Endodermal cell (in vitro differentiated cells): ENCODE measurements at places on chromosomes 12 and 14. TPM values are rescaled to one million over a fixed set of nuclear protein-coding genes. Genes with fewer than 3 reads are reported as not detected.

Gene MMP19
- total RNA-seq, result 2.1 TPM in 2 replicates

GRCh38 chr12:87201598-87201997 is 827.6 kb downstream of the C12orf50 start:
- H3K36me3 ChIP-seq, result no peaks in the 10 kb centered on the region
- DNase-seq, result no peak
- no peak overlapping the region for H3K27ac ChIP-seq

DNA sequence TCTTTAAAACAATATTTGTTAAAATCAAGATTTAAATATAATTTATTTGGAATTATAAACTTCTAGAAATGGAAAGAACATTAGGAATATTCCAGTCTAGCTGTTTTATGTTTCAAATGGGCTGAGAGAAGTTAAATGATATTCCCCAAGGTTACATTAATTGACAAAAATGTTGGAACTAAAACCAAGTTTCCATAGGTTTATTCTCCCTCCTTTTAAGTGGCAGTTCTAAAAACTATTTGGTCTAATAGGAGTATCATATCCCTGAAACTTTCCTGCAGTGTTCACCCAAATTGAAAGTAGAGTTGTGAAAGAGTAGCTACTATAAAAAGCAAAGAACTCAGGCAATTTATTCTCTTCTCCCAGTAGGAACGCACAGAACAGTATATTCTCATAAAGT is 1185.5 kb downstream of the LRFN5 start:
- H3K4me1 ChIP-seq, result no peaks in the 10 kb centered on the region
- H3K4me3 ChIP-seq, result no peak overlapping the region
- no peaks in the 10 kb centered on the region for H3K36me3 ChIP-seq
- H3K27me3 ChIP-seq, result no peaks in the 10 kb centered on the region

- H3K36me3 ChIP-seq, result peaks cover 12% of the 10 kb centered on the region
- no peaks in the 10 kb centered on the region for H3K27me3 ChIP-seq
- H3K27ac ChIP-seq, result peak overlapping the region; percentile 93
- peak; percentile 89 for DNase-seq
- H3K4me3 ChIP-seq, result peak overlapping the region; percentile 100
- peaks cover 5% of the 10 kb centered on the region for H3K4me1 ChIP-seq
Observed at GRCh38 chr12:56221232-56221756, 428 bp downstream of the RNF41 start.

GRCh38 chr14:31194095-31194494 is 13.5 kb downstream of the HECTD1 start:
- no peak for DNase-seq
- H3K4me1 ChIP-seq, result no peaks in the 10 kb centered on the region
- no peak overlapping the region for H3K4me3 ChIP-seq
- no peak overlapping the region for H3K27ac ChIP-seq

DNA sequence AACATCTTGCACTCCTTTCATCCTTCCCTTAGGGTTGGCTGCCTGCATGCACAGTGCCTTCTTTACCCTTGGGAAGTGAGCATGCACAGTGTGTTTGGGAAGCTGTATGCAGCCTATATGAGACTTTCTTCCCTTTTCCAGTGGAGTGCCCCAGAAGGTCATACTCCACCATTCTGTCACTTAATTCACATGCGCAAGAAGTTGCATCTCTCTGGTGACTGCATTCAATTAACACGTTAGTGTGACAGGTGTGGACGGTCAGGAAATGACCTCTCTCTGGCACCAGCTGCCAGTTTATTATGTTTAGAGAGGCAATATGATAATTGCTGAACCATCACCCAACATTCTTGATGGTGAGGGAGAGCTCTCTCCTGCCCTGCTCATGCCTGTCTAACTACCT is 770.0 kb downstream of the FLRT2 start:
- H3K4me3 ChIP-seq, result no peak overlapping the region
- no peaks in the 10 kb centered on the region for H3K4me1 ChIP-seq
- no peaks in the 10 kb centered on the region for H3K27me3 ChIP-seq
- no peak for DNase-seq
- H3K36me3 ChIP-seq, result no peaks in the 10 kb centered on the region
- H3K27ac ChIP-seq, result no peak overlapping the region

GRCh38 chr12:752695-753610 is 574 bp downstream of the WNK1 start:
- peak; percentile 87 for DNase-seq
- H3K4me1 ChIP-seq, result peaks cover 11% of the 10 kb centered on the region
- peaks cover 6% of the 10 kb centered on the region for H3K36me3 ChIP-seq
- peak overlapping the region; percentile 99 for H3K4me3 ChIP-seq
- peak overlapping the region; percentile 84 for H3K27ac ChIP-seq

DNA sequence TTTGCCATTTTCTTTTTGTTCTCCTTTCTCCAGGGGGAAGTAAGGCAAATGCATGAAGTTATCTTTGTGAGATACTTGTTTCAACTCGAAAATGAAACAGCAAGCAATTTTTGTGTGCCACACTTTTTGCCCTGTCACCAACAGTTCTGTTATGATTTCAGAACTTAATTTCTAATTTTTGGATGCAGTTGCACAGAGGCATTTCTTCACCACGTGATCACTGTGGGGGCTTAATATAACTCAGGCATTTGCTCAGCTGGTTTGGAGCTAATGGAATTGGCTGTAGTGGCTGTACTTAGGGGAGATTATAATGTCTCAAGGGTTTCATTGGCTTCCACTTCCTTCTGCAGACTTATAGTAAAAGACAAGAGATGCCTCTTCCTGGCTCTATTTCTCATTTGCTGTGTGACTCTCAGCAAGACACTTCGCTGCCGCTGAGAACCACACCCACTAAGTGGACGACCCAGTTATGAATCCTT is 452.4 kb downstream of the RAD51B start:
- DNase-seq, result no peak
- H3K36me3 ChIP-seq, result no peaks in the 10 kb centered on the region
- no peak overlapping the region for H3K4me3 ChIP-seq
- no peaks in the 10 kb centered on the region for H3K27me3 ChIP-seq

Gene SDS
- total RNA-seq, result not detected in 2 replicates

GRCh38 chr12:120710805-120711296 is 593 bp downstream of the UNC119B start:
- peak overlapping the region; percentile 42 for H3K27ac ChIP-seq
- DNase-seq, result peak; percentile 78
- peaks cover 9% of the 10 kb centered on the region for H3K4me1 ChIP-seq
- H3K4me3 ChIP-seq, result peak overlapping the region; percentile 89
- H3K36me3 ChIP-seq, result peaks cover 20% of the 10 kb centered on the region
- H3K27me3 ChIP-seq, result no peaks in the 10 kb centered on the region

GRCh38 chr14:55546212-55546874 is 33.7 kb upstream of the KTN1 start:
- H3K27ac ChIP-seq, result no peak overlapping the region
- no peak for DNase-seq
- no peaks in the 10 kb centered on the region for H3K27me3 ChIP-seq
- no peaks in the 10 kb centered on the region for H3K36me3 ChIP-seq
- H3K4me3 ChIP-seq, result no peak overlapping the region

Gene IRAK4
- 4.8 and 5.9 TPM in 2 replicates for total RNA-seq

DNA sequence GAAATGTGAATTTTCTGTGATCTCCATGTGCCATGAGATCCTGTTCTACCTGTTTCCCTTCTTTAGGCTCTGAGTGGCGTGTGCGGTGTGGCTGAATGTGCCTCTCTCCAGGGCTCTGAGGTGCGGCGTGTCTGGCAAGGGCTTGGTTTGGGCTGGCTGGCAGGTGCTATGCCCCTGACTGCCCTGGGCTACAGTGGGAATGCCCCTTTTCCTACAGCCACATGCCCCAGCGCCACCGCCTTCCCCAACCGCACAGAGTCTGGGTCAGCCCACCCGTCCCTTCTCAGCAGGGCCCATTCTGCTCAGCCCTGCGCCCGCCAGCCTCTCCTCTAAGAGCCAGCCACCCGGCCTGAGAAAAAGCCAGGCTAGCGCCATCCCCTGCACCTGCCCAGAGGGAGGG is 24.7 kb downstream of the BTBD6 start:
- DNase-seq, result no peak
- H3K27ac ChIP-seq, result no peak overlapping the region
- H3K4me1 ChIP-seq, result no peaks in the 10 kb centered on the region
- H3K36me3 ChIP-seq, result no peaks in the 10 kb centered on the region

Gene BHLHE41
- 0.11 to 38.4 TPM (median 0.46 TPM) in 3 replicates for total RNA-seq

DNA sequence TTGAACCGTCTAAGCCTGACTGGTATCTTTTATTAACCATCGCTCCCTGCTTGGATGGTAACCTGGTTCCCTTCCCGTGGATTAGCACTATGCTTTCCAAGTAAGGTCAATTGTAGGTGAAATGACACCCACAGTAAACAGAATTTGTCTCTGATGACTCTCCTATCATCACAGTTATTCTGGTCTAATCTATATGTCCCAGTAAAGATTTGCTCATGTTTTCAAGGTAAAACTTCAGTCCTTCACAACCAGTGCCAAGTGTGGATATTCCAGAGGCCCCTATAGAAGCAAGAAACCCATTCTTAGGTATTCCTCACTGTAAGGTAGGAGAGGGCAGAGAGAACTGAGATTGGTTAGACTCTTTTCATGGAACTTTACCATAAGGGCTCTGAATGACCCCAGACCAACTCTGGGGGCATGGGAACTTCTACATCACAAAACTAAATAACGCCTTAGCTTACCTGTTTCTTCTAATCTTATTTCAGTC is 9.9 kb upstream of the HAUS4 start:
- no peaks in the 10 kb centered on the region for H3K27me3 ChIP-seq
- H3K27ac ChIP-seq, result no peak overlapping the region
- H3K36me3 ChIP-seq, result peaks cover 14% of the 10 kb centered on the region
- no peak for DNase-seq

- H3K36me3 ChIP-seq, result no peaks in the 10 kb centered on the region
- no peak for DNase-seq
- no peaks in the 10 kb centered on the region for H3K27me3 ChIP-seq
- no peak overlapping the region for H3K27ac ChIP-seq
- no peaks in the 10 kb centered on the region for H3K4me1 ChIP-seq
Observed at GRCh38 chr12:39830852-39831520, 211.4 kb upstream of the ABCD2 start.

- H3K27me3 ChIP-seq, result no peaks in the 10 kb centered on the region
- H3K27ac ChIP-seq, result no peak overlapping the region
- H3K4me1 ChIP-seq, result peaks cover 23% of the 10 kb centered on the region
- H3K36me3 ChIP-seq, result peaks cover 70% of the 10 kb centered on the region
Observed at GRCh38 chr12:108696111-108696995, 35.0 kb downstream of the CORO1C start.

DNA sequence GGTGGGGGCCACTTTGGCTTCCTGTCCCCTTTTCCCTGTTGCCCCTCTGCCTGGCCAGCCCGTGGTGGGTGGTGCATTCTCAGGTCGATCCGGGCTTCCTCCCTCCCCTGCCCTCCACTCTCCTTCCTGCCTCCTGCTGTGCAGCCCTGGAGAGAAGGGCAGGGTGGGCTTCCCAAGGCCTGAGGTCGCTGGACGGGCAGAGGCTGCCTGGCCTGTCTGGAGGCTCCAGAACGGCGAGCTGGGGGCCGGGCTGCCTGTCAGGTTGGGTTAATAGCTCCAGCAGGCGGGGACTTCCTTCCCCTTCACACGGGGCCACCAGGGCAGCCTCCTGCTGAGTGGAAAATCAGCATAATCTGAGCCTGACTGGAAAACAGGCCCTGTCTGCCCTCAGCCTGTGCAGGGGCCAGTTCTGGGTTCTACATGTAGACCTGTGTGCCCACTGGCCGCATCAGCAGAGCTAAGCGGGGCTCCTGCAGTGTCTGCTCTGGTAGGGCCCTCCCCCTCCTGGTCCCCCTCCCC is 11.3 kb downstream of the KIF26A start:
- DNase-seq, result peak; percentile 95
- H3K36me3 ChIP-seq, result peaks cover 5% of the 10 kb centered on the region

- no peak for DNase-seq
- no peaks in the 10 kb centered on the region for H3K27me3 ChIP-seq
- peak overlapping the region; percentile 68 for H3K27ac ChIP-seq
Observed at GRCh38 chr12:121915841-121916321, 2.5 kb upstream of the CFAP251 start.

Gene OTX2
- 348 to 1,028 TPM (median 375 TPM) in 3 replicates for total RNA-seq

DNA sequence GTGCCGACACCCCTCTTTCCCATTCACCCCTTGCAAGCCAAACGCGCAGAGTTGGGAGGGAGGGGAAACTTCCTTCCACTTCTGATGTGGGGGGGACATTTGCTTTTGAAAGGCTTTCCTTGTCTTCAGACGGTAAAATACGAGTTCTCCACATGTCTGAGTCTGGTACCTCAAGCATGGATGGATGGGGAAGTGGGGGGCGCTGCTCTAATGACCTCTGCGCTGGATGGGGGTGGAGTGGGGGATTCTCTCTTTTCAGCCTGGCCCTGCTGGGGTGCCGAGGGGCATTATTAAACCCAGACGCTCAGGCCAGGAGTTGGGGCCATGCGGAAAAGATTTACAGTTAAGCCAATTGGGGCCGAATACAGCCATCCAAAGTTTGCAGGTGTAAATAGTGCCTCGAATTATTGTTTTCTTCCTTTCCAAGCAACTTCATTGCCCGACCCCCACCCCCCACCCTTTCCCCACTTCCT is 9.1 kb upstream of the TBX3 start:
- peaks cover 19% of the 10 kb centered on the region for H3K4me1 ChIP-seq
- no peak for DNase-seq
- peak overlapping the region; percentile 68 for H3K4me3 ChIP-seq
- H3K36me3 ChIP-seq, result no peaks in the 10 kb centered on the region

Gene NPFF
- not detected in 3 replicates for total RNA-seq

DNA sequence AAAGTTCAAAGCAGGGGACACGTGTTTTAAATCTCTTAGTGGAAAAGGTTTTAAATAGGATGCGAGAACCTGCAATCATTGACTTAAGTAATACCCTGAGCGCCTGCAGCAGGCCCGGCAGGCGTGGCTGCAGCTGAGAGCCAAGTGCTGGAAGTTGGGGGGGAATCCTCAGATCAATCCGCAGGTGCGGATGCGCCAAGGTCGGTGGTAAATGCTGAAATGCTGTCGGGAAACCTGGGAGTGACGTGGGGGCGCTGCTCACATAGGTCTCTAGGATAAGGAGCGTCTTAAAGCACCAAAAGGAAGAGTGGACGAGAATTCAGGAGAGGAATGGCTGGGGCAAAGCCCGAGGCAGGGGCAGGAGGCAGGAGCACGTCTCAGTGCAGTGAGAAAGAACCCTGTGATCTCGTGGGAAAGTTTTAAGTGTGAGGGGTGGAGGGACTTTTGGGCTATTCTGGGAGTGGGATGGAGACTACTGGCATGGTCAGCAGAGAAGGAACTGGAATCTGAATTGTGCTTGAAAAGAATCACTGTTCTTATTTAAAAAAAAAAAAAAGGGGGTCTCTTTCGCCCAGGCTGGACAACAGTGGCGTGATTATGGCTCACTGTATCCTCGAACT is 883 bp upstream of the CDCA4 start:
- peaks cover 8% of the 10 kb centered on the region for H3K36me3 ChIP-seq
- H3K27ac ChIP-seq, result peak overlapping the region; percentile 62
- peaks cover 5% of the 10 kb centered on the region for H3K4me1 ChIP-seq
- DNase-seq, result peak; percentile 85
- no peaks in the 10 kb centered on the region for H3K27me3 ChIP-seq

Gene OR10A7
- not detected in 2 replicates for total RNA-seq

- H3K27me3 ChIP-seq, result no peaks in the 10 kb centered on the region
- no peak for DNase-seq
- no peak overlapping the region for H3K27ac ChIP-seq
- no peak overlapping the region for H3K4me3 ChIP-seq
Observed at GRCh38 chr14:53515276-53515675, 362.2 kb upstream of the DDHD1 start.
